ENCODE measurements at places on chromosomes 2 and 18.

DNA sequence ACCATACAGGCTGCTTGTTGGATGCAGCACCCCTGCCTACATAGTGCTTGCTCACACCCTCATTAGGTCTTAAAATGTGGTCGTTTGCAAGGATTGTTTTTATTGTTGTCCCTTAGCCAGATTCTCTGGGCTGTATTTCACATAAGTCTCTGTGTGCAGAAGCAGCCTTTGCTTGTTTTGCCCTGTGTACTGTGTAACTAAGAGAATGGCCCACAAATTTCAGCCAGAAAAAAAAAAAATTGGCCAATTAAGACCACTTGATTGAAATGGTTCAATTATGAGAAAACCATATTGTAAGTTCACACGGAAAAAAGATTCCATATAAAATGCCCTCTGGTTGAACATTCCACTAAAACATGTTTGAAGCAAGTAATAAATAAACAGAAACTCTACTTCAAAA, 377.1 kb upstream of the SOX11 start:
- no peak for DNase-seq

GRCh38 chr18:79241755-79242154, 154.0 kb upstream of the NFATC1 start:
- no peak for DNase-seq

DNA sequence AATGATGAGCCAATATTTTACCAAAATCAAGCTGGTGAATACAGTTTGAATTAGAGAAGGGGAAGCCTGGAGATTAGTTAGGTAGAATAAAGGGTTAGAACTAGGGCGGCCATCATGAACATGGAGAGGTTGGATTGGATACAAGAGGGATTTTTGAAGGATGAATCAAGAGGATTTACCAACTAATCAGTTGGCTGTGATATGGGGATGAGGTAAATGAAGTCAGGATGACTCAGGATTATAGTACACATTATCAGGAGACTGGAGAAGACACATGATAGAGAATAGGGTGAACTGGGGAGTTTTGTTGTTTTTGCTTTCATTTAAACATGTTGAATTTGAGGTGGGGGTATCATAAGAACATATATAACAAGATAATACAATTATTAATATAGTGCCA, 73.8 kb upstream of the PROKR1 start:
- DNase-seq: no peak

GRCh38 chr2:64607381-64608304, 46.1 kb downstream of the SERTAD2 start:
- no peak for DNase-seq

- no peak for DNase-seq
Measured at GRCh38 chr2:234827096-234827860, 124.5 kb upstream of the SH3BP4 start.

- DNase-seq: no peak
Measured at GRCh38 chr2:126894585-126895182, 4.0 kb upstream of the TEX51 start.

Measured in A549 (cell line).